ENCODE measurements at places on chromosomes 2 and 18. TPM values are rescaled to one million over a fixed set of nuclear protein-coding genes. Genes with fewer than 3 reads are reported as not detected.

DNA sequence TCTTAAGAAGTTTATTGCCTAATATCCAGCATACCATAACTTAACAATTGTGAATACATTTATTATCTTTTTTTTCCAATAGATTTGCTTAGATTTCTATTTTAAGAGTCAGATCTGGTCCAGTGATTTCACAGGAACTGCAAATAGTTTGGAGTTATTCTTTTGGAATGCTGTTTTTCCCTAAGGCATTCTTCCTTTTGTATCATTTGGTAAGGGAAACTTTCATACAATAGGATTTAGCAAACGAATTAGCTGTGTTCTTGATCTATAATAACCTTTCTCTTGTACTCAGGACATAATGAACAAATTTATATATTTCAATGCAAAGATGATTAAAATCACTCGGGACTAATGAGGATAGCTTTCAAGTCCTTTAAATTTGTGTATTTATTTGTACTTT, 201.6 kb downstream of the ERBB4 start:
- H3K4me3 ChIP-seq, result no peak overlapping the region
- H3K27ac ChIP-seq, result no peak overlapping the region
- no peak for DNase-seq
- no peaks in the 10 kb centered on the region for H3K4me1 ChIP-seq
- no peaks in the 10 kb centered on the region for H3K36me3 ChIP-seq

- no peaks in the 10 kb centered on the region for H3K36me3 ChIP-seq
- H3K27me3 ChIP-seq, result no peaks in the 10 kb centered on the region
- H3K4me3 ChIP-seq, result no peak overlapping the region
- DNase-seq, result no peak
- H3K27ac ChIP-seq, result no peak overlapping the region
Measured at GRCh38 chr18:58495634-58496033, 133.3 kb downstream of the ALPK2 start.

DNA sequence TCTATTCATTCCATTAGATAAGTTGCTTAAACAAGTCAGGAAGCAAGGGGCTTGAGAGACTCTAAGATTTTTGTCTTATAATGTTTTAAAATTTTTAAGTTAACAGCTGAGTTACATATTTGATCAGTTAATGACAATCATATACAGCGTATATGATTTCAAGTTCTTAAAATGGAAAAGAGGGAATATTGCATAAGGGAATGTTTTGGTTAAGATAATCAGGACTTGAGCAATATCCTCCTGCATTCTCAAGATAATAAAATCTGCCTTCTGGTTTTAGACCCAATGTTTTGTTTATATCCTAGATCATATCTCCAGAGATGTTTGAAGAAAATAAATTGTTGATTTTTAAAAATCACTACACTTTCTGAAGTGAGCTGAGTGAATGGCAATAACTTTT, 13.4 kb upstream of the DYNC1I2 start:
- H3K4me3 ChIP-seq, result no peak overlapping the region
- H3K4me1 ChIP-seq, result no peaks in the 10 kb centered on the region
- H3K27ac ChIP-seq, result no peak overlapping the region
- no peaks in the 10 kb centered on the region for H3K36me3 ChIP-seq

Gene NXPH2
- total RNA-seq, result not detected

DNA sequence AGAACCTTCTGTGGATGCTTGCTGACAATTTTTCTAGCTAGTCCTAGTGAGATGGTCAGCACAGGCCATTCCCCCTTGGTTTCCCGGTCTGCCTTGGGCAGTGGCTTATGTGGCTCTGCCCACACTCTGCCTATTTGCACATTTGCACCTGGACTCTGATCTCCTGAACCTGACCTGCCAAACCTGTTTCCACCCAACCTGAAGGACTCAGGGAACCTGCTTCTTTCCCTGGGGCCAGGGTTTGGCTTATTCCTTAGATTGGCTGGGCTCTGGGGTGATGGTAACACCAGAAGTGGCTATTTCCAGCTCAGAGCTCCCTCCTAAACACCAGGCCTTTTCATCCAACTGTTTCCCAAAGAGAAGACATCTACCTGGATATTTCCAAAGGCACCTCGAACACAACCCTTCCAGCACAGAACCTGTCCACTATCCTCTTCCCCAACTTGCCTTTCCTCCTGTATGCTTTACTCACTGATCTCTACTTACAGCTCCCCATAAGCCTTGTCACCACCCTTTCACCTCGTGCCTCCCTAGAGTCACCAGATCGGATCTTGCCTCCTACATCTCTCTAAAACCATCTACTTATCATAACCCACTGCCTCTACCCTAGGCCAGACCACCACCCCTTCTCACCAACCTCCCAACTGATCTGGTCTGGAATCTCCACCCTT, 5.8 kb upstream of the MTA3 start:
- H3K27ac ChIP-seq, result no peak overlapping the region
- DNase-seq, result no peak
- peaks cover 8% of the 10 kb centered on the region for H3K4me1 ChIP-seq
- H3K36me3 ChIP-seq, result no peaks in the 10 kb centered on the region
- no peaks in the 10 kb centered on the region for H3K27me3 ChIP-seq
